Fibroblast of skin of right quadriceps (primary cell): ENCODE measurements at places on chromosomes 13 and 19.

GRCh38 chr19:16463991-16464575, 7.7 kb downstream of the EPS15L1 start:
- no peak for DNase-seq

DNA sequence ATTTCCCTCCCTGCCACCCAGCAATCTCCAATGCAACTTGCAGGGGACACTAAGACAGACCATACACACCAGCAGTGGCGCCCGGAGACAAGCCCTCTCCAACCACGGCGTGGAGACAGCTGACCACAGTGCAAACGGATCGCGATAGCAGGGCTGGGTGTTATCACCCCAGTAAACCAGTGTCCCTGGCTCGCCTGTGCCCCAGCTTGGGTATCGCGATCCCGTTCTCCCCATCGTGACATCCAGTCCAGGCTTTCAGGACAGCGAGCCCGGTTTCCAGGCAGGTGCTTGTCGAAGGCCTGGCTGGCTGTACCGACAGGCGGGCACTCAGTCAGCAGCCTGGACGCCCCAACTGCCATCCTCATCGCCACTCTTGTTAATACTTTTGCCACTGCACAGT, 20.7 kb upstream of the NANOS2 start:
- DNase-seq, result no peak

DNA sequence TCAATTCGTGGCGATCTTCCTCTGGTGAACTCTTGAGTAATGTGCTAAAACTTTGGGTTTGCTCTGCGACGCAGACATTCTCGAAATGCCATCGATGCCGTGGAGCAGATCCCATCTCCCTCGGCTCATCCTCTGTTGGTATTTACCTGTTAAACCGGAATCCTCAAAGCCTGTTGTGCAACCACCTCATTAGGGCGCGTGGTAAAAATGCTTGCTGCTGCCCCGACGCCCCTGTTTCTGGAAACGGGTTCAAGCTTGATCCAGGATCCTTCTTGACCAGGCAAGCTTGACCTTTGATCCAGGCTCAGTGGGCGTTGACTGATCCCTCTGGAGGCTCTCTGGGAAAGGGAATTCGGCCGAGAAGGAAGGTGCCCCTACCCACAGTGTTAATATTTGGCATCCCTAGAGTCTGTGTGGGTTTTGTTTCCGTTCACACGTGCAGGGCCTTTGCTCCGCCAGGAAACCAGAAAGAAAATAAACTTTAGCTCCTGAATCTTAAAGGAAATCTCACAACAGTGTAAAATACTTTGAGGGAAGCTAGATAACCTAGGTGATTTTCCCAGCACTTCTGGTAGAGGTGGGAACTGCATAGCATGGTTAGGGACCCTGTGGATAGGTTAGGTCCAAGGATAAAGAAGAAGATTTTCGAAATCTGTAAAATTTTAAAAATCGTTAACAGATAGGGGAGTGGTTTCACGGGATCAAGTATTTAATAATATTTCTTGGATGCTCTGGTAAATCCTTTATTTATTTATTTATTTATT, 1.1 kb downstream of the LSM14A start:
- DNase-seq, result peak; percentile 69

DNA sequence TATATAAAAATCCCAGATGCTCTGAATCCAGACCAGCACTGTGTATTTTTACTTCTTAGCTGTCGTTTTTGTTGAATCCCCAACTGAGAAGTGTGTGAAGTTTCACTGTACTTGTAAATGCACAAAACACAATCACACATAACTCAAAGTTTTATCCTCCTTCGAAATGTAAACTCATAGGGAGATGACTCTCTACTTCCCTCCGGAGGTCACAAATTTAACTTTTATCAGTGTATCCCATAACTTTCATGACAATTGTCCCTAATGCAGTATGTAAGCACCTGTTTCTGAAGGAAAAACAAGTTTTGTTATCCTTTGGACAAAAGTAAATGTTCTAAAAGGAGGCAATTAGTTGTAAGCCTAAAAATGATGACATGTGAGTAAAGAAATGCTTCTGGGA, 665.0 kb upstream of the SLITRK6 start:
- DNase-seq, result no peak

DNA sequence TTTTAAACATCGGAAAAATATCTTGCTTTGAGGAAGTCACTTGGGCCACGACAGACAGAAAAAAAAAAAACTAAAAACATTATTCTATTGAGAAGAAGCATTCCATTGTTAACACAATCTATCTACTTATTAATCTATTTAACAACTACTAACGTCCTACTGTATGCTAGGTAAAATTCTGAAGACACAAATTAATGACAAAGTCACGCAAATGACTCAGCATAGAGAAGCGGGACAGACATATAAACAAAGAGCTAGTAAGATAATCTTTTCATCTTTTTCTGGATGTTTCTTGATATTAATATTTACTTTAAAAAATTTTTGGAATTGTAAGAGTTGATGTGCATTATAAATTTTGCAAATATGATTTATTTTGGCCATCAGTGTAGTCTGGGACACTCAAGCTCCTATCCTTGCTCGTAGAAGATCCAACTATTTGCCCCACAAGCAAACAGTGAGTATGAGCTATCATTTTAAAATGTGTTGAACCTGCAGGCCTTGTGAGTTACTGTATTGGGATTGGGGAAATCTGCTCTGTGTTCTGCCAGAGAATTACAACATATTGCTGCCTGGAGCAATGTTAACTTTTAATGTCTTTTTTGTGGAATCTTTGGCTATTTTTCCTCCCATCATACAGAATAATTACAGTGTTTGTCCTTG, 109.1 kb downstream of the PCDH9 start:
- DNase-seq, result peak; percentile 14

GRCh38 chr19:18109733-18110608, 12.4 kb downstream of the MAST3 start:
- no peak for DNase-seq

DNA sequence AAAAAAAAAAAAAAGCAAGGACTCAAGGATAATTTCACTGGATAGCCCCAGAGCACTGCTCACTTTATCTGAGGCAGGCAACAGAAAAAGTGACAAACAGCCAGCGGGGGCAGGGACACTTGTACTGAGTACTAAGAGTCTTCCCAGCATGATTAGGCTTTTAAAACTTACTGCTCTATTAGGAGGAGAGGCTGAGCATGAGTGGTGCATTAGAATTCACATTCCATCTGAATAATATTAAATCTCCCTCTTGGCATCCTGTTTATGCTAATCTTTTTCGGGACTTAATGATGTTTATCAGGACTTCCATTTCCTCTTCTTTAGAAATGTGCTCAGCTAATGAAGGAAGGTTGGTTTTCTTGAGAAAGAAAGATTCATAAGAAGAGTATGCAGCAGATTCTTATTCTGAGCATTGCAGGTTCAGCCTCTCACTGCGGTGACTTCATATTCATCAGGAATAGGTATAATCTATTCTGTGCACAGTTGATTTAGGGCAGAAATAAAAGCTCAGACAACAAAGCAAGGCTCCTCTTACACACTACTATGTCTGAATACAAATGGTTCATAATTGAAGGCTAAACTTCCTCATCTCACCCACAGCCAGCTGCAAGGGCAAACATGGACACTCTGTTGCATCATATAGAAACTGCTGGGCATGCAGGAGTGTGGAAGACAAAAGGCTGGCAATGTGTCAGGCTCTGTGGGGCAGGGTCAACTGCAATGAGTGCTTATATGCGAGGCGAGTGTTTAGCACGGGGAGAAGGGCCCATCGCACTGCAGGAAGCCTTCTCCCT, 107.0 kb downstream of the KL start:
- peak; percentile 74 for DNase-seq

DNA sequence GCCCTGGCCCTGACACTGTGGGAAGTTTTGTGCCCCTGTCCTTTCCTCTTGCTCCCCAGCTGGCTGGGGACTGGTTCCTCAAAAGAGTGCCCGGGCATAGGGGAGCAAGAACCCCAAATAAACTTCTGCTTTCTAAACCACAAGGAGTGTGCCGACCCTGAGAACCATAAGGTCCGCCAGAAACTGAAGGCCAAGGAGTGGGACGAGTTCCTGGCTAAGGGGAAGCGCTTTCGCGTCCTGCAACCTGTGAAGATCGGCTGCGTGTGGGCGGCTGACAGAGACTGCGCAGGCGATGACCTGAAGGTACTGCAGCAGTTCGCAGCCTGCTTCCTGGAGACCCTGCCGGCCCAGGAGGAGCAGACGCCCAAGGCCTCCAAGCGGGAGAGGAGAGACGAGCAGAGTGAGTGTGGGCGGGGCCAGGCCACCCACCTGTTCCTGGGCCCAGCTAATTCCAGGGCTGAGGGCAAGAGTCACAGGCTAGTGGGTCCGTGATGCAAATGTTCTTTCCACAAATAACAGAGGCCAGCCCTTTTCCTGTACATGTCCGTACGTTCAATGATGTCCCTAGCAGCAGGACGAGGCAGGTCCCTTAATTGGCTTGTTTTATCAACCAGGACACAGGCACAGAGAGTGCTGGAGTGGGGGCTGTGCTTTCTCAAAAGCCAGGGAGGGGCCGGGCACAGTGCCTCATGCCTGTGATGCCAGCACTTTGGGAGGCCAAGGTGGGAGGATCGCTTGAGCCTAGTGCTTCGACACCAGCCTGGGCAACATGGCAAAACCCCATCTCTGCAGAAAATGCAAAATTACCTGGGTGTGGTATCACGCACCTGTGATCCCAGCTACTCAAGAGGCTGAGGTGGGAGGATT, 25.6 kb downstream of the UBXN6 start:
- DNase-seq, result no peak

DNA sequence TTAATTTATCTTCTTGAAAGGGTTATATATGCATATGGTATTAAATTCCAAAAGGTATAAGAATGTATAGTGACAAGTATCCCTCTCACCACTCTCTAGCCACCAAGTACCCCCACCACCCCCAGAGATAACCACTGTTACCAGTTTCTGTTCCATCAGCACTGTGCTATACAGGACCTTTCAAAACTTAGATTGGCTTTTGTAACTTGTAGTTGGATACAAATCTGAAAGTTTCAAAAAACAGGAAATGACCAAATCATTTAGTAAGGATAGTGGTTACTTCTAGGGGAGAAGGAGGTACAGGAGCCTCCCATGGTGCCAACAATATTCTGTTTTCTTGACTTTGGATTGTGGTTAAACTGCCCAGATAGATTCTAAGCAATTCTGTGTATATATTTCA, 56.7 kb downstream of the AKAP11 start:
- DNase-seq, result no peak

GRCh38 chr13:33376212-33376611, 90.7 kb upstream of the STARD13 start:
- no peak for DNase-seq

DNA sequence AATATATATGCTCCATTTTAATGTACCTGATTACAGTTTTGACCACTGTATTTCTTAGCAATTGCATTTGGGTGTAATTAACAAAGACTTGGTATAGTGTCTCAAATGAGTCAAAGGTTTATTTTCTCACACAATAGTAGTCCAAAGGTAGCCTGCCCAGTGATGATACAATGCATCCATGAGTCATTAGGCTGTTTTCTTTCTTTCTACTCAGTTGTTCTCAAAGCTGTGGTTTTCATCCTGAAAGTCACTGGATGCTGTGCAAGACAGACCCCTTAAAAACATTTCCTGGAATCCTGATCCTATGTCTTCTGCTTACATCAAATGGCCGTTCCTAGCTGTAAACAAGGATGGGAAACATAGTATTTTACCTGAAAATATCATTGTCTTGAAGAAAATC, 651.2 kb upstream of the MIR17HG start:
- DNase-seq, result peak; percentile 47

DNA sequence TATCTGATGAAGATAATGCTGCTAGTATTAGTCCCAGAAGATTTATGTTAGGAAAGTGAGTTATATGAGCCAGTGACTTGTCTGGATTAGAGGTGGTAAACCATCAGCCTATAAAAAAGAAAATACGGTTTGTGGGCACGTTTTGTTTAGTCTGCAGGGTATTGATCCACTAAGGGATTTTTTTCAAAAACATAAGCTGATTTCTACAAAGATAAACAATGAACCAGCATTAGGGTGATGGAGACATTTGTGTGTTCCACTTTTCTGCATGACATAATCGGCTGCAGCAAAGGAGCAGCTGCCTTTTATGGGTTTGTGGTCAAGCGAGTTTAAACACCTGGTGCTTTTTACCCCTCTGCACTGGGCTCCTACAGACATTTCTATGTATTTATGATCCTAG, 836.4 kb upstream of the GPC6 start:
- DNase-seq, result no peak

DNA sequence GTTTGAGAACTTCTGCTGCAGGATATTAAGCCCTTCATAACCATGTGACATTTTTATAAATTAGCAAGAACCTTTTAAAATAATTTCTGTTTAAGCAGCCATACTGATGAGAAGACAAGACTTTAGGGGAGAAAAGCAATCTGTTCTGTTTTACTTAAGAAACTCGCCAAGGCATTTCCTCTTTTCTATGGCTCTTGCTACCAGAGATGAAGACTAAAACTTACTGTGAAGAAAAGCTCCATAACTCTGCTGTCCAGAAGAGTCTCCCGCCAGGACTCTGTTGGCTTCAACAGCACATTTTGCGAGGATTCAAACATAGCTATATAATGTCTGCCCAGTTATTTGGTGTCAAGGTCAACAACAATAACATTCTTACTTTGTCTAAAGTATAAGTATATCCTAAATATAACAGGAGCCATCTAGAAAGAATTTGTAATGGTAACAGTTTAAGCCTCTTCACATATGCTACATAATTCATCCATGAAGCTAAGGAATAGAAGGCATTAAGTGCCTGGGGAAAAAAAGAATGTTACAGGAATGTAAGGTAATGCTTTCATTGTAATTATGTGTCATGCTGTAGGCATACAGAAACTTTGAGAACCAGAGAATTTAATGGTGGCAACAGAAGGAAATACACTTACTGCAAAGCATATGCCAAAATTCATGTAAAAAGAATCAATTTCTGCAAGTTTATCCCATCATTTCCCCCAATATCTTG, 53.2 kb upstream of the EEF1AKMT1 start:
- peak; percentile 68 for DNase-seq

DNA sequence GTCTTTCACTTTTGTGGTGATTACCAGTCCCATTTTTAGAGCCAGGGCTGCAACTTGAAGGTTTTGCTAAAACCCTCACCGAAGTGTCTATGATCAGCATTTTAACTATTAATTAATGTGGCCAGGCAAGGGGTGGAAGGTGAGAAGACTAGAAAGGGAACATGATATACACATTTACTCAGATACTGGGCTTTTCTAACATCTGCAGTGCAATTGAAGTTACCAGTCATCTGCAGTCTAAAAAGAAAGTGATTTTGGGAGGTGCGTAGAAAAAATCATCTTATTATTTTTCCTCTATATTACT, 481 bp downstream of the ALOX5AP start:
- DNase-seq, result no peak

DNA sequence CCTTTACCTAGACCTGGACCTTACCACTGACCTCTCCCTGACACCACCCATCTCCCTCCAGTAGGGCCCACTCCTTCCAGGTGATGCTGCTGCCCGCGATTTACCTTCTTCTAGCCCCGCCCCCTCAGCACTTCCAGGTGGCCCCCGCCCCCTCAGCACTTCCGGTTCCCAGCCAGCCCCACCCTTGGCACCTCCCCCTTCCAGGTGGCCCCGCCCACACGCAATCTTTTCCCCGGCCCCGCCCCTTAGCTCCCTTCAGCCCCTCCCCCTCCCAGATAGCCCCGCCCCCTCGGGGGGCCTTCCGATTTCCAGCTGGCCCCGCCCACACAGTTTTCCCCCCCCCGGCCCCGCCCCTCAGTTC, 586 bp downstream of the LIG1 start:
- peak; percentile 61 for DNase-seq
